ENCODE measurements at places on chromosomes 4 and X.
A peak's percentile ranks its signal among the peaks of the same experiment; 100 is the strongest.

- DNase-seq, result no peak
Observed at GRCh38 chr4:30181918-30182317, 538.3 kb upstream of the PCDH7 start.

GRCh38 chr4:101421386-101421785, 74.1 kb upstream of the PPP3CA start:
- DNase-seq, result no peak

- DNase-seq, result peak; percentile 50
Observed at GRCh38 chr4:77699731-77700210, 94.2 kb downstream of the CXCL13 start.

DNA sequence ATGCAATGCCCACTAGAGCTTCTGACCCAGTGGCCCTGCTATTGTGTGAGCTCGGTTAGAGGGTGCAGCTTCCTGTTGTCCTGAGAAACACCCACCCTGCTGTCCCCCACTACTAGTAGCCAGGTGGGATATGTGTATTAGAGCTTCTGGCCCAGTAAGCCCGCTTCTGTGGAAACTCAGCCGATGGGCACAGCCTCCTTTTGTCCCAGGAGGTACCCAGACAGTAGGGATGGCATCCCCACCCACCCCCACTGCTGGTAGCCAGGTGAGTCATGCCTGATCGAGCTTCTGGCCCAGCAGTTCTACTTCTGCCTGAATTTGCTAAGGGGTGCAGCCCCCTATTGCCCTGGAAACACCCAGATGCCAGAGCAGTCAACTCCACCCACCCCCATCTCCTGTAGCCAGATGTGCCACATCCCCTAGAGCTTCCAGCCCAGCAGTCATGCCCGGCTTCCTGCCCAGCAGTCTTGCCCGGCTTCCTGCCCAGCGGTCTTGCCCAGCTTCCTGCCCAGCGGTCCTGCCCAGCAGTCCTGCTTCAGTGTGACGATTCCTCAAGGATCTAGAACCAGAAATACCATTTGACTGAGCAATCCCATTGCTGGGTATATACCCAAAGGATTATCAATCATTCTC, 162.7 kb upstream of the KLF8 start:
- DNase-seq, result no peak

DNA sequence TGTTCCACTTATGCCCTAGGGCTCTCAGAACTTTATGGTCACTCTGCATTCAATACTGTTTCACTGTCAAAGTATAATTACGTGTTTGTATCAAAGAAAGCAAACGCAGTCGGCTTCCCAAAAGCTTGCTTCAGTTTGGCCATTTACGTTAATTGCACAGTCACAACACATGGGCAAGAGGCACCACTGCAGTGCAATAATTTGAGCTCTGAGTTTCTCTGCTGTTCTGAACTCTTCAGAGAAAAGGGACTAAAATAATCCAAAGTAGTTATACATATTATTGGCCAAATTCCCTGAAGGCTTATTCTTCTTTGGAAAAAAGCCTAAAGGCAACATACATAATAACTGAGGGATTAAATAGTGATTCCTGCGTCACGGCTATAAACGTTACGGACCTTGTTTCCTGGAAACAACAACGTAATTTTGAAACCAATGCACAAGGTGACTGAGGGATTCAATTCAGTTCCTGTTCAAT, 51.3 kb downstream of the RNF150 start:
- no peak for DNase-seq

DNA sequence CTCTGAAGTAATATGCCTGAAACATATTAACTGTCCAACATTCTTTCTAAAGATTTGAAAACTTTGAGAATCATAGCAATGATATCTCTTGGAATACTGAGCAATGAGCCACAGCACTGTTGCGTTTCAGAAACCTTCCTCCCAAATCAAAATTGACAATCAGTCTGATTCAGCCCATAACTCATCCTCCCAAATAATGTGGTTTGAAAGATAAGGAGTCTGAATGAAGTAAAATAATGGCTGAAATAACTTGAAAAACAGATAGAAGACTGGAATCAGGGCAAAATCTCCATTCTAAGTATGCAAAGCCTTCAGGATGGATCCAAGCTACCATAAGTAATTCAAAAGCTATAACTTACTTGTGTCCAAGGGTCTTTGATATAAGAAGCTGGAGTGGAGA, 98.6 kb upstream of the PLS3 start:
- DNase-seq, result no peak

GRCh38 chrX:15813416-15813815, 23.1 kb downstream of the ZRSR2 start:
- DNase-seq, result no peak

GRCh38 chr4:61336916-61337315, 136.8 kb downstream of the ADGRL3 start:
- DNase-seq, result no peak

GRCh38 chr4:112523008-112523721, 7.2 kb upstream of the NEUROG2 start:
- DNase-seq, result no peak

GRCh38 chr4:112517067-112517634, 1.2 kb upstream of the NEUROG2 start:
- no peak for DNase-seq

DNA sequence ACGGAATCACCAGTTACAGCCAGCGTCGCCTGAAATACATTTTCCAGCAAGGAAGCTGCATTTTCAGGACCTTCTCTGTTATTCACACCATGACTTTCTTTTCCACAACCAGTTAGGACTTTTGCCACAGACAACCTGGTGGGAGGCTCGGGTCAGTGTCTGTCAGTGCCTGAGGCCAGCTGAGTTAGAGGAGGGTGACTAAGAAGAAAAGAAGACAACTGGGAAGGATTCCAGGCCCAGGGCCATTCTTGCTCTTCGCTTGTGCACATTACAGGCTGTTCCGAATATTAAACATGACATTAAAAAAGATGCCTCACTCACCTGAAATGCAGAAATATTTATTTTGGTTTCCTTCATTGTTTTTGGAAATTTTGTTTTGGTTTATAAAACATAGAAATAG, 21.4 kb upstream of the CENPU start:
- DNase-seq, result no peak

- no peak for DNase-seq
Observed at GRCh38 chrX:121823406-121823805, 776.0 kb downstream of the GLUD2 start.

DNA sequence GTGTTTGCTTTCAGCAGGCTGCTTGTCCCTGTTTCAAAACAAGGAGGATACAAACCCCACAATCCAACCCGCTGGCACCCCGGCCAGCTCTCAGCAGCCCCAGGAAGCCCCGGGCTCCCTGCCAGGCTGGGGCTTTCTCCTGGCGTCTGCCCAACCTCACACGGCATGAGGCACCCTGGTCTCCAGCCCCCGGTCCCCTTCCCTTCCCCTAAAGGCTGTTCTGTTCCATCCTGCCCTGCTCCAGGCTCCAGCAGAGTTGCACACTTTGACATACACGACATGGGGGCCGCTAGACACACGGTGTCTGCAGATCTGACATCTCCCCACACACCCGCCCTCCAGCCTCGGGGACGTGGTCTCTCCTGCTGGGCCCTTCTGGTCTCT, 107.7 kb upstream of the ADRA2C start:
- no peak for DNase-seq

- no peak for DNase-seq
Observed at GRCh38 chr4:82560853-82561785, 669 bp downstream of the TMEM150C start.

DNA sequence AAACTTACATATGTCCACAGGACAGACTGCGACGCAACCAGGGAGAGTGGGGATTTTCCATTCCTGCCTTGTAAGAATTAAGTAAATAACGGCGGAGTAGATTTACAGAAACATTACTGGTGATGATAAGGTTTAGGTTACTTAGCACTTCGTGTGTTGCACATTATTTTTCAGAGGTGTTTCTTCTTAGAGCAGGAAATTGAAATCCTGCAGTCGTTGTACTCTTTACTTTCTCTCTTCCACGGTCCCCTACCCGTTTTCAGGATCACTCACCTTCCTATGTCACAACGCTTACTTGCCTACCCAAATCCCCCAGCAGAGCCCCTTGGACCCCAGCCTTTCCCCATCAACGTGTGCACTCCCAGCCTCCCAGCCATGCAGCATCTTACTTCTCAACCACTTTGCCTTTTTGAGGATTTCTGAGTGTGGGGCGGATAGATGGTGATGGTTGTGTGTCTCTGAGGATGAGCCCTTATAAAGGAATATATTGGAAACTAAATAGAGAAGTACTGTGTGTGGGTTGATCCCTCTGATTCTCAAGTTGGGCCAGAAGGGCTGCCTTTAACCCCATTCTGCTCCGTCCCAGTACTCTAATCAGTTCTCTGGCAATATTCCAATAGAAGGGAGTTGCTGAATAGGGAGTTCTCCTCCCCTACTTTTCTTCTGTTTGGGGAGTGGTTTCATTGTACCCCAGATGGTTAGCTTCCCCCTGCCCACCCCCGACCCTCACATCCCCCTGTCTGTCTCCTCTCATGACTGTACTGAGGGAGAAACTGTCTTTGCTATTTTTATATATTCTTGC, 1.6 kb downstream of the MID2 start:
- no peak for DNase-seq

GRCh38 chr4:102787096-102787881, 26.5 kb upstream of the MANBA start:
- peak; percentile 43 for DNase-seq

Data from AG09309 (cell line).